ENCODE measurements at places on chromosomes 4 and X.

DNA sequence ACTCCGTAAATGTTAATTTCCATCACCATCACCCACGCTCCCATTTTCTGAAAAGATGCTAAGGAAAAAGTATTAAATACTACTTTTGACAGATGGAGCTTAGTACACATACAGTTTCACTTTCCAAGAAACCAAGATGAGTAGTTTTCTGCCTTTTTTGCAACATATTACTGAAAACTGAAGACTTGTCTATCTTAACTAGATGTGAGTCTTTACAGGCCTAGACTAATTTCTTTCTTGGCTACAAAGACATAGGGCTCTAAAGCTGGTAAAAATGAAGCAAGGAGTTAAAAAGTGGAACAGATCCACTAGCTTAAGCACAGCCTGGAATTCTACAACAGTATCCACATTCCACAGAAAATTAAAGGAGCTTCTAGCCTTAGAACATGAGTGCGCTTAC is 68.2 kb downstream of the ATP11C start:
- DNase-seq, result no peak

GRCh38 chr4:76301068-76301774 is 5.3 kb upstream of the STBD1 start:
- DNase-seq, result peak; percentile 80

DNA sequence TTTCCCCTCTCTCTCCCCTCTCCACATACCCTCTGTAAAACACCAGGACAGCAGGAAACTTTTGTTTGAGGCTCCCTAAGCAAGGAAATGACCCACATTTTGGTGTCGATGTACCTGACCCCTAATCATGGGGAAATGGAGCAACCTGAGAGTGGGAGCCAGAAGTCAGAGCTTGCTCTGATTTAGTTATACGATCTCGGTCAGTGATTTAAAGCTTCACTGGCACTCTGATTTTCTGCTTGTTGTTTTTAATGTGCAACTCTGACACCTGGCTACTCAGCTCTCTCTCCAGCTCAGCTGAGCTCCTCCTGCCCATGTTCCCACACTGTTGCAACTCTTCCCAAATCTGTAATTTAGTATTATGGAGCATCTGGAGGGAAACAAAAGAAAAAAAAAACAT is 408.6 kb downstream of the ADAM29 start:
- no peak for DNase-seq

- DNase-seq, result no peak
These were observed 17.6 kb upstream of the KIAA1210 start for GRCh38 chrX:119145241-119145653.

DNA sequence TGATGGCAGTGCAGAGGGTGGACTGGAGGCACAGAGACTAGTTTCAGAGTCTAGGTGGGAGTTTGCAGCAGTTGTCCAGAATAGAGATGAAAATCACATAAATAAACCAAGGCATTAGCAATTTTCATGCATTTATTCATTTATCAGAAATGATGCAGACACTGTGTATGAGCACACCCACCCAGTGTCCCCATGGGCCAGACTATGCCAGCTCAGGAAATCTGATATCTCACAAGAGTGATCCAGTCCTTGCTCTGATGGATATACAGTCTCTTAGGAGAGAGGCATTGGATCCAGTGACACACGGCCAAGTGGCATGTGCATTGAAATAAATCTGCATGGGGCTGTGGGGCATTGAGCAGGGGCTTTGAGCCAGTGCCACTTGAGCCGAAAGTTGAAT is 228.2 kb downstream of the FRMPD4 start:
- DNase-seq, result no peak

GRCh38 chrX:69614886-69615285 is 1.0 kb upstream of the EDA start:
- no peak for DNase-seq

GRCh38 chr4:86307432-86307831 is 52.4 kb downstream of the MAPK10 start:
- DNase-seq, result no peak

DNA sequence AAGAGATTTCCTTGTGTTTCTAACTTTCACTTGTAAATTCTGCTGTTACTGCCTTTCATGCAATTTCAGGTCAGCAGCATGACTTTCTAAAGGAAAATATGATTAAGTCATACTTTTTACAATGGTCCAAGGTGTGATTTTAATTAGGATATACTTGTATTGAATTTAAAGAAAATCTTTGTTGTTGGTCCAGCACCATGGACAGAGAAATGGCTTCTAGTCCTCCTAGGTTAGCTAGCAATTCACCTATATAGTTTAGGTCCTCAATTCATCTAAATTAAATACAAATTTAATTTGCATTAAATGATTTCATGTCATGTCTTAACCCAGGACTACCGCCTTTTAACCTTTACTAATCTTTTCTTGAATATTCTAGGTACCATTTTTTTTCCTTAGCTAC is 304.9 kb upstream of the RPS6KA3 start:
- no peak for DNase-seq

GRCh38 chrX:135345107-135345589 is 35.9 kb downstream of the ETDC start:
- no peak for DNase-seq

GRCh38 chr4:6727943-6728250 is 11.9 kb downstream of the BLOC1S4 start:
- peak; percentile 25 for DNase-seq

DNA sequence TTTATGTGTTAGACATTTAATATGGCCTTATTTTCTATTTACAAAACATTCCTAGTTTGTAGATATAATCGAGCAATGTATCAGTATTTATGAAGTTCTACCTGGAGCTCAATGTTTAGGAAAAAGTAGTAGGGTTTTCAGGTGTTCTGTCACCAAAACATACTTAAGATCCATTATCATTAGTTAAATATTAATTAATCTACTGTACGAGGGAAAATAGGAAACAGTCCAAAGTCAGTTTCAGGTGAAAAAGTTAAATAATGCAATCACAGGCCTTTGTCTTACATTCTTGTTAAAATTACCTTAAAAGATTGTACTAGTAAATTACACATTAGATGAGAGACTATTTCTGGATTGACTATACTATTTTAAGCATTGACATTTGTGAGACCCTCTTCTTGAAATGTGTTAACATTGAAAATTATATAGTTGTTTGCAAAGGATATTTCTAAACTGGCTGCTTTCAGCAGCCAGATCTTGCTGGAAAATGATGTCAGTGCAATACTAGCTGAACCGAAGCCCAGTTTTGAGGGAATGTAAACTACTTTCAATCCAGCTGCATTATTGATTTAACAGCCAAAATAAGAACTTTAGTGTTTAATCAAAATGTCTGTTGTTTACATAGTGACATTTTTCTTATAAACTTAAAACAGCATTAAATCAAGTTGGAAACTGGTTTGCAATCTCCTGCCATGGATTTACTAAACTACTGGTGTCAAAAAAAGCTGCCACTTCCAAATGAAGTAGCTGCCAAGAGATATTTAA is 19.3 kb downstream of the GUCY1B1 start:
- DNase-seq, result no peak

GRCh38 chr4:88681209-88681608 is 16.4 kb downstream of the NAP1L5 start:
- no peak for DNase-seq

- DNase-seq, result no peak
These were observed at the start of gene NLGN4X for GRCh38 chrX:6228720-6229119. Gene NLGN4X, minus strand, starts transcription at chrX:6228867. Its CDS starts 77,401 bp downstream, at chrX:6151466.

DNA sequence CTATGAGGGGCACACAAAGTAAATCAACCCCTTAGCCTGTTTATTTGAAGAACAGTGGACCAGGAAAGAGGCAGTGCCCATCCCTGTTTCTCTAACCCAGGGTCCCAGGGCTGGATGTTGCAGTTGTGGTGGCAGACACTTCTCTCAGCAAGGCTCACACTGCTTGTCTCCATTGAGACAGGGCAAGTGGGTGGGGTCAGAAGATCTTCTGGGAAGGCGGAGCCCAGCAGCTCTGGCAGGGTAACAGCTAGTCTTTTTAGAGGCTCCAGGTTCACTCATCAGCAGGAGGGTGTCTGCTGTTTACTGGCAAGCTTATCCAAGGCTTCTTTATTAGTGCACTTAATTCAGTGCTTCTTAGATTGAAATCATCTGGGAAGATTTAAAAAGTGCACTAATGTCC is 659.8 kb upstream of the DIPK2B start:
- DNase-seq, result no peak

DNA sequence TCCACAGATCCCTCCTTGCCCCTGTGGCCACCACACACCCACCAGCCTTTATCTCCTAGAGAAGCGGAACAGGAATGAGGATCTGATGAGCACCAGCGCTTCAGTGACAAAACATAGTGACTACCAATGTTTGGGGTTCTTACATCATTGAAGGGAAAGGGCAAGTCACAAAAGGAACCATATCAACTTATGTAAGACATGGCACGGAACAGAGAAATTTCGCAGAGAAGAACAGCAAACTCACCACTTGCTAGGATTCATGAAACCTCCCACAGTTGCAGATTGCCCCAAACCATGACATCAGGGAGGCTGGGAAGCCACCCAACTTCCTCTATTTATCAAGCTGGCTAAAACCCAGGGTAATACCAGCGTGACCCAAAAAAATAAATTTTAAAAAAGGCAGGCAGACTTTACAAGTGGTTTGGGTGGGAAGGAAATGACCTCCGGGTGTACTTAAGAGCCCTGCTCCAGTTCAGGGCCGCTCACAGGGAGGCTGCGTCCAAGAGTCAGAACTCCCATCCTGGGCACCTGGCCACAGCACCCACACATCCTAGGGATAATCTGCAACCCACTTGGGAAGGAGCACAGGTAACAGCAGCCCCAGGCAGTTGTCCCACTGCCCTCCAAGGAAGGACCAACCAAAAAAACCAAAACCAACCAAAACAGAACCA is 36.0 kb downstream of the ADGRG2 start:
- DNase-seq, result no peak

DNA sequence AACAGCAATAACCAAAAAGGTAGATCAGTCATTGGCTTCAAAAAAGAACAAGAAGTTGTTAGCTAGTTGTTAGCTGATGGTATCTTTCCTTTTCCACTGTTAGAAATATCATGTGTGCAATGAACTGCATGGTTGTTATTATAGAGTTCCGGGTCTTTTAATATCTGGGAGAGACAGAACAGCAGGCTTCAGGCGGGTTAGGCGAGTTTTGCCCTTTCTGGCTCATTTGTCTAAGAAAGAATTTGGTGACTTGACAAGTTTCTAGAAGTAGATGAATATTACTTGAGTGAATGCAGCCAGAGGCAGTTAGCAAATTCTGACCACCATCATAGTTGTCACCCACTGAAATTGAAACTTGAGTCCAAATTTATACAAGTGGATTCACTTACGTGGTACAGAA is 88.9 kb upstream of the MID1 start:
- no peak for DNase-seq

- DNase-seq, result no peak
These were observed 491 bp downstream of the COL4A5 start for GRCh38 chrX:108439961-108440696.

DNA sequence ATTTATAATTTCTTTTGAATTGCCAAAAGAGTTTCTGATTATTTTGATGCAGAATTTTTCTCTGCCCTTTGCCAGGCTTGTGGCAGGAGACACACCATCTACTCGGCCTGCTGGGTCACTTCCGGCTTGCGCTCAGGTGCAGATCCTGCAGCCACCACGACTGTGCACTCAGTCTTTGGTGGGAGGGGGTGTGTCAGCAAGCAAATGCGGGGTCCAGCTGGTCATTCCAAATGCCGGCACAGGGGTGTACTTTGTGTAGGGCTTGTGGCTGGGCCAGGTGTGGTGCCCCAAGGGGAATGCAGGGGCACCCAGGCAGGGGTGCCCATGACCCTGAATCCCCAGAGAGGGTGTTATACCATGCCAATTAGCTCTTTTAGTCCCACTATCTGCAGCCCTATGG is 673.0 kb downstream of the TLL1 start:
- DNase-seq, result no peak

GRCh38 chr4:25246680-25247611 is 13.1 kb downstream of the PI4K2B start:
- no peak for DNase-seq

All from GM13976 (cell line).